Gastrocnemius medialis (tissue), 4 donors: ENCODE measurements at places on chromosomes 11 and 22. TPM values are rescaled to one million over a fixed set of nuclear protein-coding genes. Genes with fewer than 3 reads are reported as not detected.

PANX2 gene
- total RNA-seq: 0.40 TPM

MISFA gene
- total RNA-seq: not detected

GRCh38 chr22:49243335-49243734, 584.3 kb downstream of the BRD1 start:
- no peak for DNase-seq

DNA sequence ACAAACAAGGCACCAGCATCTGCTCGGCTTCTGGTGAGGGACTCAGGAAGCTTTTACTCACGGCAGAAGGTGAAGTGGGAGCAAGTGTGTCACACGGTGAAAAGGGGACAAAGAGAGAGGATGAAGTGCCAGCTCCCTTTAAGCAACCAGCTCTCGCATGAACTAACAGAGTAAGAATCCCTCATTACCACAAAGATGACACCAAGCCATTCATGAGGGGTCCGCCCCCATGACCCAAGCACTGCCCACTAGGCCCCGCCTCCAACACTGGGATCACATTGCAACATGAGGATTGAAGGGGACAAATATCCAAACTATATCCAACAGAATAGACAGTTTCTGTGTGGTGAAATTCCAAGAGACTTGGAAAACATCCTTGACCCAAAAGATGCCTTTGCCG, 198.2 kb upstream of the POU2AF2 start:
- no peak for DNase-seq

NNMT gene
- total RNA-seq: 181 TPM

DNA sequence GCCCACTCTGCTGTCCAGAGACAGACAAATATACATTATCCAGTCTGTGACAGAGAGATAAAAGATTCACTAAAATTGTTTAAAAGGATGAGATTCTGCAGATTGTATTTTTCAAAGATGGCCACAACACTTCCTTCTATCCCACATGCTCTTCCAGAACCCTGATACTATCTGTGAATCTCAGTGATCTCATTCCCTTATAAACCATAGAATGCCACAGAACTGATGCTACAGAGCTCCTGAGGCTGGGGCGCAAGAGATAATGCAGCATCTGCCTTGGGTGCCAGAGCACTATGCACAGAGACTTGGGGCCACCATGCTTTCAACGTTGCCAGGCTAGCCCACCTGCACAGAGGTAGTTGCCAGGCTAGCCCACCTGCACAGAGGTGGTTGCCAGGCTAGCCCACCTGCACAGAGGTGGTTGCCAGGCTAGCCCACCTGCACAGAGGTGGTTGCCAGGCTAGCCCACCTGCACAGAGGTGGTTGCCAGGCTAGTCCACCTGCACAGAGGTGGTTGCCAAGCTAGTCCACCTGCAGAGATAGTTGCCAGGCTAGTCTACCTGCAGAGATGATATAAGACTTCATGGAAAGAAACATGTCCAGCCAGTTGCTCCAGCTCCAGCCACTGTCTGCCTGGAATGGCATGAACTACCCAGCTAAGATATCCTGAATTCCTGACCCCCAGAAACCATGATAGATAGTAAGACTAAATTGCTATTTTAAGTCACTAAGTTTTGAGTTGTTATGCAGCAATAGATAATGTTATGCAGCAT, 17.6 kb upstream of the SEPTIN5 start:
- no peak for DNase-seq

DNA sequence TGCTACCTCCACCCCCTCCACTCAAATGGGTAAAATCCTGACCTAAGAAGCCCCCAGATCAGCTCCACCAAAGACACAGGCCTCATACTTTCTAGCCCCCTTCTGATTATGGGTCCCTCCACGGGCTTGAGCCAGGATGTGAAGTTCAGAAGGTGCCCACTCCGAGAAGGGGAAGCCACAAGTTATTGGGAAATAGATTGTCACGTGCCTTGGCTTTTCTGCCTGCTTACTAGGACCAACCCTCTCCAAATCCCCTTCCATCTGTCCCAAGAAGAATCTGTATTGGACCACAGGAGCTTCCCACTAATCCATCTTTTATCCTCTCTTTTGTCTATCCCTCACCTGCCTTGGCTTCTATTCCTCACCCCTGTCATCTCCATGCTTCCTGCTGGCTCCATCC, 3.0 kb upstream of the NRGN start:
- no peak for DNase-seq

GRCh38 chr22:36756031-36756430, 19.9 kb downstream of the IFT27 start:
- DNase-seq: no peak

- no peak for DNase-seq
Observed at GRCh38 chr11:66131937-66132632, 62.0 kb downstream of the PACS1 start.

DNA sequence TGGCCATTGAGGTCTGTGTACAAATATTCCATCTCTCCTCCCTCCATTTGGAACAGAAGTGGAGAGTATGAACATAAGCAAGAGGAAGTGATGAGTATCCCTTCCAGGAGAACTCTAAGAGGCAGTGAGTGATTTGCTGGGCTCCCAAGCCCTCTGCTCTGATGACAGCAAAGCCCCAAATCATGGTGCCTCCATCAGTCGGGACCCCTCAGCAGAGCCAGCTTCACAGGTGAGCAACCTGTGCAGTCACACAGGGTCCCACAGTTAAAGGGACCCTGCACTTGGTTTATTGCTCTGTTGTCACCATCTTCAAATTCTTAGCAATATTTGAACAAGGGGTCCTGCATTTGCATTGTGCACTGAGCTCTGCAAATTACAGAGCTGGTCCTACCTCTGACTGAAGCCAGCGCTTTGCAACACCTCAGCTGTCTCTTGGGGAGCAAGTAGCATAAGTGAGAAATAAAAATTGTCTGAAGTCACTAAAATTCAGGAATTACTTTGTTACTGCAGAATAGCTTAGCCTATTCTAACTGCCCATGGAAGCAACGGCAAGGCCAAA, 466.4 kb downstream of the MN1 start:
- DNase-seq: no peak

MPZL2 gene
- total RNA-seq: 4.2 TPM

DNA sequence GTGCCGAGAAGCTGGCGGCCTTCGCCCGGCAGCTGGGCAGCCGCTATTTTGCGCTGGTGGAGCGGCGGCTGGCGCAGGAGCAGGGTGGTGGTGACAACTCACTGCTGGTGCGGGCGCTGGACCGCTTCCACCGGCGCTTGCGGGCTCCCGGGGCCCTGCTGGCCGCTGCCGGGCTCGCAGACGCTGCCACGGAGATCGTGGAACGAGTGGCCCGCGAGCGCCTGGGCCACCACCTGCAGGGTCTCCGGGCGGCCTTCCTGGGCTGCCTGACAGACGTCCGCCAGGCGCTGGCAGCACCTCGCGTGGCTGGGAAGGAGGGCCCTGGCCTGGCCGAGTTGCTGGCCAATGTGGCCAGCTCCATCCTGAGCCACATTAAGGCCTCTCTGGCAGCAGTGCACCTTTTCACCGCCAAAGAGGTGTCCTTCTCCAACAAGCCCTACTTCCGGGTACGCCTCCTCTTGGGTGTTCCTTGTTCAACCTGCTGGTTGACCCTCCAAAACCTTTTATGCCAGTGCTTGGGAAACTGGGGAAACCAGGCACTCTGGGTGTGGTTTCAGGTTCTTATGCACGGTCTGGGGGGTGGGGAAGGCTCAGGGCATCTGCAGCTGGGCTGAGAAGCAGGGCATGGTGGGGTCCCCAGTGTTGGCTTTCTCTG, 3.1 kb upstream of the TM7SF2 start:
- DNase-seq: no peak

GRCh38 chr11:69582756-69583467, 58.0 kb upstream of the CCND1 start:
- DNase-seq: no peak

DNA sequence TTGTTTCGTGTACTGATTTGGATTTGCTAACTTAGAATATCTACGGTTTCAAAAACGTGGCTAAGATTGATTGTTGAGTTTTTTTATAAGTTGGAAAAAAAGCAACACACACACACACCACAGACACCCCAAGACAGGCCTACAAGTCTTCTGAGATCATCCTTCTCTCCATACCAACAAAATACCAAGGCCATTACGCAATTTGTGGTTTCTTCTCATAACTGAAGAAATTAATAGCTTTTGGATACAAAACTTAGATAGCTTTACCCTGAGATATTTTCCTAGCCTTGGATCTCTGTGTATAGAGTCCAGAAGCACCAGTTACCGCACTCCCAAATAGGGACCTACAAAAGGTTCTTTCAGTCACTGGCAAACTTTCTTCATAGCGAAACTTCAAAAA, 113.6 kb downstream of the SIK3 start:
- DNase-seq: no peak

- DNase-seq: peak; percentile 33
Observed at GRCh38 chr11:13955971-13956421, 6.5 kb upstream of the SPON1 start.

DNA sequence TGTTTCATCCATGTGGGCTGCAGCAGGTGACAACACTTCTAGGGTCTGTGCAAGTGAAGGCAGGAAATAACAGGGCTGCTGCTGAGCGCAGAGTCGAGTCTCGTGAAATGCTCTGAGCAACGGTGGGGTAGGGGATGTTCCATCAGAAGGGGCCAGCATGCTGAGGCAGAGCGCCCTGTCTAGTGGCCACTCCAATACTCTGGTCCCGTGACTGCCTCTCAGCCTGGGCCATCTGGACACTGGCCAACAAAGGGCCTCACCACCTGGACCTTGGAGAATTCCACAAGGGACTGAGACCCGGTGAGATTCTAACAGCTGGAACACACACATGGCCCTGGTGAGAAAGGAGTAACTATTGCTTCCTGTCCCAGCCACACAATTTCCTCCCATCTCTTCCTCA, 375.7 kb downstream of the SHANK2 start:
- DNase-seq: no peak

DNA sequence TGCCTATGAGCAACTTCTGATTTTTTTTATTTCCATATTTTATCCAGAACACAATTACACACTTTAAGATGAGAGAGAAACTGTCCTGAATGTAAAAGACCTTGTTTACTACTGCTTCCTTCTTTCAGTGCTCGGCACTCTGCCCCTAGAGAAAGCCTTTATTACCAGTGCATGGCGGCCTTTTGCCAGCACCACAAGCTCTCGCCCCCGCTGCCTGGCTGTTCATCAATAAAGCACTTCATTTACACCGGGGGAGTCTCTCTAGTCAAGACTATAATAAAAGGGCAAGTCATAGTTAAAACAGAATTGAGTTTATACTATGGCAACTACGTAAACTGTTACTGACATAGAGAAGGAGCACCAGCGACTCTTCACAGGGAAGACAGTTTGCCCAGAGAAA, 259.5 kb downstream of the CADM1 start:
- no peak for DNase-seq

- DNase-seq: no peak
Observed at GRCh38 chr11:95123556-95123955, 33.9 kb downstream of the ENDOD1 start.

RIMBP3C gene
- not detected for total RNA-seq

FAM181B gene
- total RNA-seq: not detected

DNA sequence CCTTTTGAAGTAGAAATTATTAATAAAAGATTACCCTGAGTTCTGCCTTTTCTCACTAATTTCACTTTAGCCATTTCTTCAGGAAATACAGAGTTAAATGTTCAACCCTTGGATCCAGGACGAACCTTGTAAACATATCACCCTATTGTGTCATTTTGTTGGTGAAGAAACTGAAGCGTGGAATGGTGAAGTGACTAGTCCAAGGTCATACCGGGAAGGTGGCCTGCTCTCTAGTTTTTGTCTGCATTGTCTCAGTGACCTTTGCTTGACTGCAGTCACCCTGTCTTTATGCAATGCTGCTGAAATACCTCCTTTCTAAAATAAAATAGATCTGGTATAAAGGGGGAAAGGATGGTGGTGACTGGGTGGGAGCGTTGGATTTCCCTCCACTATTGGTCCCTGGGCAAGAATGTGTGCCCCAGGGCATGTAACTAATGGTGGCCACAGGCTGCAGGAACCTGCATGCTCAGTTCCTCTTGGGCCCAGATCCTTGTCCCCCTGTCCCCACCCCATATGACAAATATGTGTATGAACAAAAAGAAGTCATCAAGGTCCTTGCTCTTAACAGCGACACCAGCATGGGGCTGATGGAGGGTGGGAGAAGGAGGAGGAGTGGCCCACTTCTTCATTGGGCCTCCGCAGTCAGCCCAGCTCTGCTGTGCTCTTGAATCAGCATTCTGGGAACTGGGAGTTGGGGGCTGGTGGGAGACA, 977 bp upstream of the SORL1-AS1 start:
- DNase-seq: no peak

- DNase-seq: no peak
Observed at GRCh38 chr22:17962168-17962567, 62.2 kb downstream of the MICAL3 start.

- DNase-seq: no peak
Observed at GRCh38 chr11:30197869-30198268, 32.9 kb upstream of the FSHB start.

DNA sequence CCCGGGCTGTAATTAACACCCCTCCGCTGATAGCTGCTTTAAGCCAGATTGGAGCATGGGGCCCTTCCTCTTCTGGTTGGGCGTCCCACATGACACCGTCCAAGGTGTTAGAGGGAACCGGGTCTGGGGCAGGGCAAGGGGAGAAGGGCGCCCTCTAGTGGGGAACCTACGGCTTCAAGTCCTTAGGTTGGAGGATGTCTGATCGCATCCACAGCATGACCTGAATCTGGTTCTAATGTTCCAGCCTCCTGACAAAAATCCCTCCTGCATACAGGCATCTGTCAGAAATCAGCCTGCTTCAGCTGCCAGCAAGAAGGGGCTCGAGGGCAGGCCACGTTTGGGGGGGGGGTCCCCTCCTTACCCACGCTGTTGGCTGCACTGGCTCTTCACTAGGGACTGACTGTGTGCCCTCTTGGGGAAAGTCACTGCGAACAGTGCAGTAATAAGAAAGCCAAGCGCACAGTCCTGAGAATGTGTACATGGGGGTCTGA, 94.2 kb upstream of the TBCEL start:
- no peak for DNase-seq

TRIM29 gene
- total RNA-seq: 0.95 TPM

DNA sequence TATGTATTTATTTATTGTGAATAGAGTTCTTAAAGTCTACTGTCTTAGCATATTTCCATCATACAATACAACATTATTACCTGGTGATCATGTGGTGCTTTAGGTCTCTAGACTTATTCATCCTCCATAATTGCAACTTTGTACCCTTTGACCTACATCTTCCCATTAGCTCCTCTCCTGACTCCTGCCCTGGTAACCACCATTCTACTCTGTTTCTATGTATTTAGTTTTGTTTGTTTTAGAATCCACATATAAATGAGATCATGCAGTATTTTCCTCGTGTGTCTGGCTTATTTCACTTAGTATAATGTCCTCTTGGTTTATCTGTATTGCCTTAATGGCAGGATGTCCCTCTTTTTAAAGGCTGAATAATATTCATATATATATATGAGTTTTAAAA, 22.7 kb downstream of the NCAM1 start:
- DNase-seq: no peak
